Hypothalamus (tissue), 51 donors: ENCODE measurements at places on chromosomes 6 and 20.

GRCh38 chr20:48880981-48881657 lies 40.4 kb upstream of the ARFGEF2 start:
- no peak for DNase-seq

DNA sequence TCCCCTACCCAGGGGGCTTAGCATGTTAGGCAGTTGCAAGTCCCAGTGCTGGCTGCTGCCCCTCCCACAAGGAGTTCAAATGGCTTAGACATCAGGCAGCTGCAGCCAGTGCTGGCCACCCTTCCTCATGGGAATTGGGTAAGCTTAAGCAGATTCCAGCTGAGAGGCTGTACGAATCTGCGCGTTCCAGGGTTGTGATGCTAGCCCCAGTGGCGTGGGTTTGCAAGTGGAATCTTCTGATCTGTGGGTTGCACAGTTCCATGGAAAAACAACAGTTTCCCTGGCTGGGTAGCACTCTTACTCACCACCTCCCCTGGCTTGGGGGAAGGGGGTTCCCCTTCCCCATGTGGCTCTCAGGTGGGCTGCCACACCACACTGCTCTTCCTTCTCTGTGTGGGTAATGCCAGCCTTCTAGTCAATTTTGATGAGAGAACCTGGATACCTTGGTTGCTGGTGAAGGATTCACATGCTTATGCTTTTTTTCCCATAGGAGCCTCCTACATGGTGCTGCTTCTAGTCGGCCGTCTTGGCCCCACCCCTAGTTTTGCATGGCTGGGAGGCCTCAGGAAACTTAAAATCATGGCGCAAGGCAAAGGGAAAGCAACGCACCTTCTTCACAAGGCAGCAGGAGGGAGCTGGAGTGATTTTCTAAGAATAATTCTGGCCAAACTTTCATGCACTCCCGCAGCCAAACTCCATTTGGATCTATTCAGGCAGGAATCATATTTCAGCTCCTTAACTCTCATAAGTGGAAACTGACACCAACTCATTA lies 13.0 kb downstream of the DYNLT2 start:
- no peak for DNase-seq

- no peak for DNase-seq
Observed at GRCh38 chr6:165562421-165563090, 100.5 kb downstream of the PDE10A start.

GRCh38 chr6:112665114-112665513 lies 318.0 kb downstream of the RFPL4B start:
- DNase-seq: no peak

DNA sequence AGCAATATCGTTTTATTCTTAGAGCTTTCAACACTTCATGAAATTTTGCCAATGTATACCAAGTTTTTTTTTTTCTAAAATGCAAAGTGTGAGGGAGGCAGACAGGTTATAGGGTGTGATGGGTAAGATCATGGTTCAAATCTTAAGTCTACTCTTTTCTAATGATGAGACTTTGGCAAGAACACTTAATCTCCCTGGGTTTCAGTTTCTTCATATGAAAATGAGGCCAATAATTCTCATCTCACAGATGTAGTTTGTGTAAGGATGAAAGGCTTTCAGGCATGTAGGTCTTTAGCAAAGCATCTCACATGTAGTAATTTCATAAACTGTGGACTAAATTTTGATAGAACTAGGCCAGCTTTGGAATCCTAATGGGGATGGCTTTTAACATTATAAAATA lies 457.1 kb downstream of the QKI start:
- no peak for DNase-seq

- DNase-seq: no peak
Observed at GRCh38 chr6:32462609-32463008, 22.9 kb downstream of the HLA-DRA start.

DNA sequence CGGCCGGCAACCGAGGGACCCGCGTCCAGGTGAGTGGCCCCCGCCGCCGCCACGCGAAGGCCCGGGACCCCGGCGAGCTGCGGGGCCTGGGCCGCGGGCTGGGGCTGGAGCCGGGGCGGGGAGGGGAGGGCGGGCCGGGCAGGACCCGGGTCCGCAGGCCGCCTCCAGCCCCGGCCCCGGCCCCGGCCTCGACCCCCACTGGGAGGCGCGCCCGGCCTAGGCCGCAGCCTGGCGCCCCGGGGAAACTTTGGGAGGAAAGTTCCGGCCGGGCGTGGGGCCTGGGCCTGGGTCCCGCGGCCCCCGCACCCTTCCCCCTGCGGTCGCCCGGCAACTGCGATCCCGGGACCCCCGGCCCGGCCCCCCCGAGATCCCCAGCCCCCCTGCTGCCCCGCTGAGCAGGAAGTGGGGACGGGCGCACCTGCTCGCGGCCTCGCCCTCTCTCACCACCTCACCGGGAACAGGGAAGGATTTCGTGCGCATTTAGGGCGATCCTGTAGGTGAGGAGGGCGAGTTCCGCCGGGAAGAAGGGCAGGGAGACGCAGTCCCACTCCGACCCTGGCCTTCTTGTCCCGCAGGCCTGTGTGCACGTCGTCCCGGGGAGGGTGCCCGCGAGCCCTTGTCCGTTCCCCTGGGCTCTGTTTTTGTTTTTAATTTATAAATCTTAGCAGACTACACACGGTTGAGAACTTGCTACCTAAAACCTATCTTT lies 402 bp downstream of the OSBPL2 start:
- DNase-seq: no peak

DNA sequence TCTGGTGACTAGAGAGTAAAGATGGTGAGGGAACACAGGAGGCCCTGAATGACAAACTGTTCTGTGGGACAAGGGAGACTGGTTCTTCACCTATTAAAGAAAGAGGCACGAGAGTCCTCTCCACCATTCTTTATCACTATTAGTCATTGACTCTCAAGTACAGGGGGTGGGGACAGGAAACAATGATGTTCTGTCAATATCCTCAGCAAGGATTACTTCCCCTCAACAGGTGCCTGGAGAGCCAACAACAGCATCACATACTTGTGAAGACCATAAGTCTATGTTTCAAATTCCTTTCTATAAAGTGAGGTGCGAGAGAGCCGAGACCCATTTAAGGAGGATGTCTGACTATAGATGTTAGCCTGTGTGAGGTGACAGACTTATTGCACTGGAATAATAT lies 72.4 kb upstream of the TBC1D7 start:
- DNase-seq: no peak

- DNase-seq: no peak
Observed at GRCh38 chr6:51842061-51842803, 245.2 kb downstream of the PKHD1 start.

DNA sequence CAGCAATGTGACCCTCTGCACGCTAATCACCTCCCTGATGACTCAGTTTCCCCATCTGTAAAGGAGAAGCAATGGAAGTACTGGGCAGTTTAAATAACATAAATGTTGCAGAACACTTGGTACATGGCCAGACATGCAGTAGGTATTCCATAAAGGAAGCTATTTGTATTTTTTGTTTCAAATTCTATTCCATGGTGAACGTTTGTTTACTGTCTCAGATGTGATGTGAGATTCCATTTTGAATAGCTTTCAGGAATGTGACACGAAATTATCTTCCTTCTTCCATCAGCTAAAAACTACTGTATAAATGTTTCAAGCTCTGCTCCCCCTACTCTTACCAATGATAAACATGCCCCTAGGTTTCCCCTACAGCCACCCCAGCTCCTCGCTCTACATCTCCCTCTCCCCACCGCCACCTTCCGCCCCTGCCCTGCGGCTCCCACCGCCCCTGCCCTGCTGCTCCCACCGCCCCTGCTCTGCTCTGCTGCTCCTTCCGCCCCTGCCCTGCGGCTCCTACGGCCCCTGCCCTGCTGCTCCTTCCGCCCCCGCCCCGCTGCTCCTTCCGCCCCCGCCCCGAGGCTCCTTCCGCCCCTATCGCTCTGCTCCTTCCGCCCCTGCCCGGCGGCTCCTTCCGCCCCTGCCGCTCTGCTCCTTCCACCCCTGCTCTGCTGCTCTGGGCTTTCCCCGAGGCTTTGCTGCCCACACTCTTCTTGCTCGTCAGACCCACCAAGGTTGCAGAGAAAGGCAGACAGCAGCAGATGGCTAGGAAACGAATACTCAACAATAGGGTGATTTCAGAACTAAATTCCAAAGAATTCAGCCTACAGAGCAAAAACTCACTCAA lies 78.9 kb downstream of the THBS2 start:
- DNase-seq: no peak

DNA sequence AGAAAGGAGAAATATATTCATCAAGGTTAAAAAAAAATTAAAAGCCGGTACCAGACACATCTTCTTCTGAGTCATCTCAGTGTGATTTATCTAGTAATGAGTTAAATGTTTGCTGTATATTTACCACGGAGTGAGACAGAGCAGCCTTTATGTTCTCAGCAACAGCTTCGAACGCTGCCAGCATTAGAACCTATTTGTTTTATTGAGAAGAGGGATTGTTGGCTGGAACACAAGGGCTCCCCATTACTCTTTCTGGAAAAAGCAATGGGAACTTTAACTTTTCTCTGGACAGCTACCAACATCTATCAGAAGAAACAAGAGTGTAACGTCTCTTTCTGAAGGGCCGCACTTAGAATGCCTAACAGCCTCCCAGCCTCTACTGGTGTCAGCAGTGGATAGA lies 105.3 kb upstream of the TAB2 start:
- DNase-seq: no peak

GRCh38 chr6:154960299-154960843 lies 34.7 kb upstream of the TIAM2 start:
- no peak for DNase-seq

GRCh38 chr6:113858480-113859348 lies 1.6 kb downstream of the MARCKS start:
- peak; percentile 86 for DNase-seq

DNA sequence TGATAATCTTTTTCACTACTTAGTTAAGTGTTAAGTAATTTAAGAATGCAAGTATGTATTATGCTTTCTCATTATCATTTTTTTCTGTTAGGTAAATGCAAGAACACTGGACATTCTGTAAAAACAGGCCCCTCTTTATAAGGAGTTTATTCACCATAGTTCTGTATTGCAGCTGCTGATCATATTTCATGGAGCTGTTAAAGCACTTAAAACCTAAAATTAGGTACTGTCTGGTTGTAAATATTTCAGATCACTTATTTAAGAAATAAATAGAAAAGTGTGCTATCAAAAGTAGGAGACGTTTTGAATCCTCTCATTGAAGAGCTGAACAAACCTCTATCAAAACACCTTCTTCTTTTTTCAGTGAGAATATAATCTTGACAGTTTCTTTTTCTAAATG lies 3.9 kb downstream of the EYA4 start:
- DNase-seq: no peak

DNA sequence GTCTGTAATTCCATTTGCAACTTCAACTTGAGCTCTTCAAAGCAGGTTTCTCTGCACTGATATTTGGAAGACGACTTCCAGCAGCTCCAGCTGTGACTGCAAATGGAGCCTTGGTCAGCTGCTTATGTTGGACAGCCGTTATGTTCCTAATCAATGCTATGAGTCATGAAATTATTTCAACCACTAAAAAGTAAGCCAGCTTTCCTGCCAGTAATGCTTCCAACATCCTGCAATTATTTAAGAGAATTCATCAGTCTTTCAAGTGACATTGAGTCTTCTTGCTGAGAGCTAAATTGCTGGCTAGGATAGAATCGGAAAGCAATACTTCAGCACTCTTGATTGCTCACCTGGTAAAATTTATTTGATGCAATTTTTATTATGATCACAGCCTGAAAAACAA lies 375.7 kb downstream of the MMUT start:
- no peak for DNase-seq

DNA sequence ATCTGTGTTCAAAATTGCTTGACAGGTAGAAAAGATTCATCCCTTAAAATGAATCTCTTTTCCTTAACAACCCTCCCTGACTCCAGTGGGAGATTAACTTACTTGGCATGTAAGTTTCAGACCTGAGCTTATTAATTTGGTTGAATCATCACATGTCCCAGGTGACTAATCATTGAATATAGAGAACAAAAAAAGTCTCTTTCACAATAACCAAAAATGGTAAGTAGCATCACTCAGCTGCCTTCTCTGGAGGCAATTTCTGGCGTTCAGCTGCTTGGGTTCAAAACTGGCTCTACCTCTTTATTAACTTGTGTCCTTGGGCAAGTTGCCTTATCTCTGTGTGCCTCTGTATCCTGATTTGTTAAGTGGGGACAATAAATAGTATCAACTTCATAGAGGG lies 2.9 kb downstream of the C6orf141 start:
- DNase-seq: no peak

GRCh38 chr6:27809939-27810767 lies 102.0 kb downstream of the OR2B2 start:
- DNase-seq: no peak

DNA sequence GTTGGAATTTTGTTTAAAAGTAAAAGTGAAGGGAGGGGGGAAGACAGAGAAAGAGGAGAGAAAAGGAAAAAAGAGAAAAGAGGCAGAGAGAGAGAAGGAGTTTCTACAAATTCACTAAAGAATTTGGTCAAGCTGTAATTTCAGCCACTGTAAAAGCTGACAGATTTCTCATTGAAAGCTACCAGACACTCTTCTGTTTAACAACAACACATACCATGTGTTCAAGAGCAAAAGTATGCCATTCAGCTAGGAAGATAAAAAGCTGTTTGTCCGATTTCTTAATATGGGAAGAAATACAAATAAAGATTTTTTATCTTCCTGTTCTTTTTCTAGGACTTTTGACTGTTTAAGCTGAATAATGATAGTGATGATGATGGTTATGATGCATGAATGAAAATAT lies 204.8 kb upstream of the RSPO3 start:
- DNase-seq: no peak

- no peak for DNase-seq
Observed at GRCh38 chr20:46990017-46990595, 95.5 kb downstream of the EYA2 start.

DNA sequence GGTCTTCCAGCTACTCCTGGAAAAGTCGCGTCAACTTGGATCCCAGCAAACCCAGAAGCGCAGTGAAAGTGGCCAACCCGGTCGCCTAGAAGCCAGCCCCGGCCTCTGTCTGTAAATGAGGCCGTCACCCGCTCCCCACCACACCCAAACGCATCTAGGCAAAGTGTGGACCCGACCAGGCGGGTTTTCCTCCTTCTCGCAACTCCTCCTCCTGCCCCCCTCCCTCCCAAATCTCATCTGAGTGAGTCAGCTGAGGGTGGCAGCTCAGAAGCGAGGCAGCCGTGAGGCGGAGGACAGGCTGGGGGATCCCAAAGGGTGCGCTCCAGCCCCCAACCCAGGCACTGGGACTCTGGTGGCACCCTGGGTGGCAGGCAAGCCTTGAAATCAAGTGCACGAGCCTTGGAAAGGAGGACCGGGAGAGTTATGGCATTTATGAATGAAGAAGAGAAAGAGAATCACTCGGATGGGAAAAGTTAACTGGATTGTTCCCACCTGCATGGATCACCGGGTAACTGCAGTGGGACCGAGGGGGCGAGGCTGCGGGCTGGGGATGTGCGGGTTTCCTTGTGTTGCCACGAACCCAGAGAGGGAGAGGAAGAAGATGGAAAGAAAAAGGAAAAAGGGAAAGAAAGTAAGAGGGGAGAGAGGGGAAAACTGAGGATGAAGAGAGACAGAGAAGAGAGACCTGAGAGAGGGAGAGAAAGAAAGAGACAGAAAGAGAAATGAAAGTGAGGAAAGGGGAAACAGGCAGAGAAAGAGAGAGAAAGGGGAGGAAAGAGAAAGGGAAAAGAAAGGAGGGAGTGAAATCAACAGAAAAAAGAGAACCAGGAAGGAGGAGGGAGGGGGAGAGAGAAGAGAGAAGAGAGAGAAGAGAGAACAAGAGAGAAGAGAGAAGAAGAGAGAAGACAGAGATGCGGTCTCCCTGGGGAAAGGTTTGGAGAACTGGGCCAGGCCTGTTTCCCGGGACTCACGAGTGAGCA lies at the start of gene APCDD1L:
APCDD1L (minus strand) TSS at position 167 of the 980 bp plus-strand sequence. CDS start 692 bp downstream, outside the sequence.
- DNase-seq: no peak

GRCh38 chr6:47152666-47153403 lies 110.7 kb upstream of the ADGRF1 start:
- DNase-seq: no peak
